CD4-positive, alpha-beta T cell treated with Interleukin-15 for 4 hours (primary cell): ENCODE measurements at places on chromosomes 2 and 18.

GRCh38 chr18:3619222-3619621 lies 169.2 kb downstream of the TGIF1 start:
- no peak for DNase-seq

DNA sequence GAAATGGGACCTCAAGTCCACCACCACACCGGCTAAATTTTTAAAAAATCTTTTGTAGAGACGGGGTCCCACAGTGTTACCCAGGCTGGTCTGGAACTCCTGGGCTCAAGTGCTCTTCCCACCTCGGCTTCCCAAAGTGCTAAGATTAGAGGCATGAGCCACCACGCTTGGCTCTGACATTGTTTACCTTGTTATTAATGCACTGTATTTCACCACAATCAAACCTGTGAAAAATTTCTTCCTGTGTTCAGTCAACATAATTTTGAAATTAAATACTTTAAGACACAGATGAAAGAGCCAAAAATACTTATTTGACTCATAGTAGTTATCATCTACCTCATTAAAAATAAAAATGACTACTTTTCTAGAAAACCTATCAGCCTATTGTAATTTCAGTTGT lies 16.0 kb upstream of the FAM124B start:
- DNase-seq: no peak

GRCh38 chr2:24820175-24820513 lies 26.9 kb downstream of the CENPO start:
- DNase-seq: no peak

- DNase-seq: no peak
These were observed 16.6 kb upstream of the CHRNA1 start for GRCh38 chr2:174780856-174781255.
